ENCODE measurements at places on chromosomes 6 and 20. TPM values are rescaled to one million over a fixed set of nuclear protein-coding genes. Genes with fewer than 3 reads are reported as not detected.

The HS3ST5 gene
- total RNA-seq = not detected

The PIGU gene
- total RNA-seq = 26.0 TPM

- DNase-seq = no peak
These were observed 231.6 kb downstream of the HTR1B start for GRCh38 chr6:77231438-77232305.

The NKAPL gene
- not detected for total RNA-seq

The SRSF12 gene
- total RNA-seq = not detected

GRCh38 chr6:98581705-98582104 is 252.7 kb upstream of the POU3F2 start:
- DNase-seq = no peak

Measured in K562 (cell line).